ENCODE measurements at places on chromosomes 4 and X.
A peak's percentile ranks its signal among the peaks of the same experiment; 100 is the strongest.

GRCh38 chr4:146041139-146042004, 102.7 kb upstream of the ZNF827 start:
- no peak for DNase-seq

DNA sequence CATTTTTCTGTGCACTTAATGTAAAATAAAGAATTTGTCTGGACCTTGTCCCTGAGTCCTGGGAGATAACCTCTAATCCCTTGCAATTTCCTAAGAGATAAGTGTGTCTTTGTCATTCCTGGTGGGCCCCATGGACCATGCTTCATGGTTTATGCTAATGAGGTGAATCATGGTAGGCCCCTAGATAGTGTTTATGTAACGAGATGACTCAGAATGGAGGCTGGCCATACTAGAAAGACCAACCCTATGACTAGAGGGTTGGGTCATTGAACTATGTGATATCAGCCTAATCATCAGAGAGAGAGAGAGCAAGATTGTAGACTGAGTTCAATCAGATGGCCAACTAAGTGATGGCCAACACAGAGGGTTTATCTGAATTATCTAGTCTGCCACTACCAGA, 64.2 kb upstream of the NHSL2 start:
- no peak for DNase-seq

DNA sequence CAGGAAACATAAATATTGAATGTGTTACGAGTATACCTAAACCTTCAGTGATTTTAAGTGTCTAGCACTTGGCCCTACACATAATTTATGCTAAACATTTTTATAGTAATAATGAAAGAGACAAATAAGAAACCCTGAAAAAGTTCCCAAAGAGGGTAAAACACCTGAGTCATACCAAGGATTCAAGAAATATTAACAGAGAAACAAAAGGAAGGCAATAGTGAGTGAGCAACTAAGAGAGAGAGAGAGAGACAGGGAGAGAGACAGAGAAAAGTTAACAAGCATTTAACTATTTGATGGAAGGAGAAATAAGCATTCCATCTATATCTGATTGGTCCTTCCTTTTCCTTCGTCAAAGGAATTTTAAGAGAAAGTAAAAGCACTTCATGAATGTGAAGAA, 743.6 kb upstream of the POU3F4 start:
- no peak for DNase-seq

GRCh38 chrX:118373538-118373937, 27.6 kb downstream of the WDR44 start:
- DNase-seq = no peak

DNA sequence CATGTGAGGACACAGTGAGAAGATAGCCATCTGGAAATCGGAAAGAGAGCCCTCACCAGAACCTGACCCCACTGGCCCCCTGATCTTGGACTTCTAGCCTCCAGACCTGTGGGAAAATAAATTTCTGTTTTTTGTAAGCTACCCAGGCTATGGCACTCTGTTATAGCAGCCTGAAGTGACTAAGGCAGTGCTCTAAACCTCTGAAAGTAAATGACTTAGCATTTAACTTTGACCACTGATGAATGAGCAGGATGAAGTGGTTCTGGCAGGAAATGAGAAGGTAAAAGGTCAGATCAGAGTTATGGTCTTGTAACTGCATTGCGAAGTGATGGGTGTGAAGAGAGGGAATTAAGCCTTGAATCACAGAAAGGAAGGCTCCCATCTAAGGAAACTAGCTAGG, 17.0 kb downstream of the GPAT3 start:
- no peak for DNase-seq

GRCh38 chrX:28133763-28134162, 152.5 kb upstream of the DCAF8L1 start:
- no peak for DNase-seq

DNA sequence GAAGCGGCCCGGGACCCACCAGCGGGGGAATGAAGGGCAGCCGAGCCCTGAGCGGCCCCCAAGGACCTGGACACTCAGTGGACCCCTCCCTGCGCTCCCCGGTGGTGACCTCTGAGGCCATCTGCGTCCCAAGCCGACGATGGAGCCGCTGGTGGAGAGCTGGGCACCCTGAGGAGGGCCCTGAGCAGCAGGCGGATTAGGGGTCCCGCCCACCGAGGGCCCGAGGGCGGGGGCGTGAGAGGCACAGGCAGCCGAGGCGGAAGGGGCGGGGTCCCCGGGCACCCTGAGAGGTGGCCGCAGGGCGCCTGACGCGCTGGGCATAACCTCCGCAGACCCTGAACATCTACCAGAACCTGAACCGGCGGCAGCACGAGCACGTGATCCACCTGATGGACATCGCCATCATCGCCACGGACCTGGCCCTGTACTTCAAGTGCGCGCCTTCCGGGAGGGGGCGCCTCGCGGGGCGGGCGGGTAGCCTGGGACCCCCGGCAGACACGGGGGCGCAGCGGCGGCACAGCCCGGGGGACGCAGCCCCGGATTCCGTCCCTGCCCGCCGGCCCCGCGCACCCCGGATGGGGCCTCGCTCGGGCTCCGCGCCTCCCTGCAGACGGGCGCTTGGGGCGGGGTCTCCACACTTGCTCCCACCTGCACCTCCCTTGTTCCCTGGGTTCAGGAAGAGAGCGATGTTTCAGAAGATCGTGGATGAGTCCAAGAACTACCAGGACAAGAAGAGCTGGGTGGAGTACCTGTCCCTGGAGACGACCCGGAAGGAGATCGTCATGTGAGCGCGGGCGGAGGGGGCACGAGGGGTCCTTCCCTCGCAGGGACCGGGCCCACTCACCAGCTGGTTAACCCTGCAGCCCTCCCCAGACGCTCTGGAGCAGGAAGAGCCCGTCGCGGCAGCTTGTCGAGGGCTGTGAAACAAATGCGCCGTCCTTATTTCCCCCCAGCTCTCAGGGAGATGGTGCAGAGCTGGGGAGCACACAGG, 10.3 kb downstream of the ATP5ME start:
- DNase-seq = peak; percentile 78

DNA sequence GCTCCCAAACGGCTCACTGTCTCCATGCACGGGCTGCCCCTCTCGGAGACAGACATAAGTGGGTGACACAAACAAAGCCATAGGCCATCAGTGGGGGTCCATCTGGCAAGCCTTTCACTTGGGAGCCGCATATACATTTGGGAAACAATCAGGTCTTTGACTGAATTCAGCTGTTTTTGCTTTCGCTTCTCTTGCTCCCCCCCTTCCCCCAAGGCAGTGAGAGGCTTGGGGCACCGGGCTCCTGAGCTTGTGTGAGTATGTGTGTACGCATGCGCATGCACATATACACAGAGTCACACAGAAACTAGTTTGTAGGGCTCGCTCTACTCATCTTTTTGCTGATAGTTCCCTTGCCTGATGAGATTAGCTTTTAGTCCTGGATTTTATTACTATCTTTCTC, 284.4 kb downstream of the AFF2 start:
- DNase-seq = no peak

DNA sequence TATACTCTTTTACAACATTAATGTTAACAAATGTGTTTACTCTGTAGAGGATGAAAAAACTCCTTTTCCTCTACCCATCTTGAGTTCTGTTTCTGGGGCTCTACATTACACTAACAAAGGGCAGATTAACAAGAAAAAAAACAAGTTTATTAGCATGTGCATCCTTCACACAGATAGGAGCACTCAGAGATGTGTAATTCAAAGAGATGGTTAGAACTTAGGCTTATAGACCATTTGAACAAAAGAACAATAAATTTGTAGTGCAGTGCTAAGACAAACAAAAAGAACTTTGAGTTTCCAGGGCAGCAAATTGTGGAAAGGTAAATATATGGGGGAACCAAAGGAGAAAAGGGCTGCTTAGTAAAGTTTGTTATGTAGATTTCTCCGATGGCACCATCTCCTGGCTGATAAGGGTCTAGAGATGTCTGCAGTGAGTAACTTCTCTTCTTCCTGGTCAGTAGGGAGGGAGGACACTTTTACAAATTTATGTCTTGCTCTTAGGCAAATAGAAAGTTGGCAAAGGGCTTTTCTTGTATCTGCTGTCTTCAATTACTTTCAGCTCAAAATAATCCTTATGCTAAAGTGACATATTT, 1249.9 kb upstream of the TENM3 start:
- no peak for DNase-seq

- no peak for DNase-seq
Measured at GRCh38 chr4:150315691-150316090, 237.4 kb downstream of the DCLK2 start.

DNA sequence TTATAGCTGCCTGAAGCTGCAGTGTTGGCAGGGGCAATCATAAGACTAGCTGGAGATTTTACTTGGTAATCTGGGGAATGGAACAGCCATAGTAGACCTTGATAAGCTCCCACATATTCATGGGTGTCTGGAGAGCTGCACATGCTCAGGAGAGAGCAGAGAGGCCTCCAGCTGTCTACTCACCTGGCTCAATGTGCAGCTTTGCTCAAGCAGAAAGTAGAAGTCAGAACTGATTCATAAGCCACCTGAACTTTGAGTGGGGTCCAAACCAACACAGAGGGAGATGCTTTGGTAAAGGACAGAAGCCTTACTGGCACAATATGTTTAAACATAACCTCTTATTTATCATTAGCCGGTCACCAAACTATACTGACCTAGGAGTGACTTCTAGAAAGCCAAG, 54.4 kb downstream of the KDM6A start:
- DNase-seq = no peak

DNA sequence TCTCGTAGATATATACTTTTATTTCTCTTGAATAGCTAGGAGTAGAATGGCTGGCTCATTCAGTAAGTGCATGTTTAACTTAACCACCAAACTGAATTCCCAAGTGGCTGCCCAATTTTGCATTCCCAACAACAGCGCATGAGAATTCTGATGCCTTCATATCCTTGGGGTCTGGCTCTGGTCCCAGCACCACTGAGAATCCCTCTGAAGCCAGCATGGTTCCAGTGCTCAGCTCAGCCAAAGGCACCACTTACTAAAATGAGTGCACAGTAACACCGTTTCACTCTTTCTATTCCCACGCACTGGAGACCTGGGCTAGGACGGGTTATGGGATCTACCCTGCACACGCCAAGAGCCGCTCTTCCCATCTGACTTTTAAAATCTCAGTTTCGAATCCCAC, 60.4 kb downstream of the CASP3 start:
- DNase-seq = no peak

- DNase-seq = no peak
Measured at GRCh38 chrX:126967225-126967624, 147.7 kb downstream of the PRR32 start.

DNA sequence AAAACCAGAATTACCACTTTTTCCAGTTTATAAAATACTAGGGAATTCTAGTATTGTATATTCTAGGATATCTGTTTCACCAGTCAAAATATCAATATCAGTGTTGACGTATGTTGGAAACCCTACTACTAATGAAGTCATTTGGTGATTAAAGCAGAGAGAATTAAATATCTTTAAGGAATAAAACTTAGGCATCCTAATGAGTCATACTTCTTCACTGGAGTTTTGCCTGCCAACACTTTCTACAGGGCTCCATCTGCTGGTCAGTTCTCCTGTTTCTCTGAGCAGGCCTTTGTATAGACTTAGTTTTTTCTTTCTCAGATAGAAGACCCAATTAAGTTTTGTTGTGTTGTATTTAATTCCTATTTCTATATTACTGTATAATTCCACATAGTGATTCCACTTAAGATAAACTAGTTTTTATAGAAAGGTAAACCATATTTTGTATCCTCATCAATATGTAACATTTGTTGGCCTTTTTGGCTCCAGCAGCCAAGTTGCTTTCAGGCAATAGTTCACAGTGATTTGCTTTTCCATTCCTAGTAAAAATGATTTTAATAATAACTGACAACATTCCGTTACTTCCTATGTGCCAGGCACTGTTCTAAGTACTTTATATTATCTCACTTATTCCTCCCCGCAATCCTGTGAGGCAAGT, 3.5 kb downstream of the AP1AR start:
- peak; percentile 43 for DNase-seq

DNA sequence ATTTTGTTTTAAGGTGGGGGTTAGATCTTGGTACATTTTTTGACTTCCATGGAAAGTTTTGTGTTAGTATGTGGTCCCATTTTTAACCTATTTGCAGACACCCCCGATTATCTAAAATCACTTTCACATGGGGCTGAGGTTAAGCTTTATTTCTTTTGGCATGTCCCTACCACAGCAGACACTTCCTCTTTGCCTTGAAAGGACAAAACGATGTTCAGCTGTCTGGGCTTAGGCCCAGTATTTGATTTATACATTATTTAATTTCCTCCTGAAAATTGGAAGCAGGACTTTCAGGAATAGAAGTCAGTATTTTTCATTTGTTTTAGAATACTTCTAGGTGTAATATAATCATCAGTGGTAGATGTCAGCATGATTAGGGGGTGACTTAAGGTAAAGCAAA, 112.4 kb upstream of the SPRY1 start:
- no peak for DNase-seq

DNA sequence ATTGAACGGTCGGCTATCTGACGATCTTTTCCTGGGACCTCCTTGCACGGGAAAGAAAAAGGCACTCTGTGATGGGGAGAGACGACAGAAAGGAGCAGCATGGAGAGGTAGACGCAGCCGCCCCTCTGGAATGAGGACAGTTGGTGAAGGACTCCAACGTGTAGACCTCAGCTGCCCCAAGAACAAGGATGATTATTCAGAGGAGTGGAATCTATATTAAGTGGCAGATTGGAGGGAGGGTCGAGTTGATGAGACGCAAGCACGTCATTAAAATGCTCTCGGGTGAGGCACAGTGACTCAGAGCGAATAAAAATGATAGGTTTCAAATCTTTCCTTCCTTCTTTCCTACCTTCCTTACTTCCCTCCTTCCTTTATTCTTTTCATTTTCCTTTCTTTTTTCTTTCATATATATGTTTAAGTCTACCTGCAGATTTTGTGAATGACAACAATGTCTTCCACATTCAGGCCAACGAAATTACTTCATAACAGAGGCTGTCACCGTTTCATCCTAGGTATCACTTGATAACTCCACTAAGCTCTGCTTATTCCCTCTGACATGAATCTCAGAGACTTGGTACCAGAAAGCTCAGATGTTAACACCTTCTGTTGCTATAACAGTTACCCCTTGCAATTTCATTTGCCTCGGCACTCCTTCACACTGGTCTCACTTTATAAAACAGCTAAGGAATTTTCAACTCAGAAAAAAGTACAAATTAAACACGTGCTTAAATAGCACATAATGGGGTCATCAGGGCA, 110.0 kb upstream of the PPARGC1A start:
- DNase-seq = no peak

DNA sequence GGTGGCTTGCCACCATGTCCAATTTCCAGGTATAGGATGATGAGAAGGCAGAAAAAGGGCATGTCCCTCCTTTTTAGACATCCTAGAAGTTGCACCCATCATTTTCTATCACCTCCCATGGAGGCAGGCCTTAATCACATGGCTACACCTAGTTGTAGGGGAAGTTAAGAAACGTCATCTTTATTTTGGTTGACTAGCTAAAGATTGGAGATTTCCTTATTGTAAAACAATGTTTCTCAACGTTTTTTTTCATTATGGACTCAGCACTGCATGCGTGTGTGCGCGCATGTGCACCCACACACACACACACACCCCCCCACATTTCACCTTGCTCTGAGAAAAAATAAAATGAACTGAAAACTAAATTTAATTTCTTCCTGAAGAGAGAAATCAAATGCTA, 2.0 kb upstream of the CXCL9 start:
- no peak for DNase-seq
